Testis (tissue), 5 donors: ENCODE measurements at places on chromosomes 7 and 10. TPM values are rescaled to one million over a fixed set of nuclear protein-coding genes. Genes with fewer than 3 reads are reported as not detected.

- no peak for DNase-seq
Observed at GRCh38 chr7:107712025-107712424, 31.9 kb upstream of the CBLL1 start.

GRCh38 chr7:139329119-139329518 is 12.0 kb upstream of the FMC1 start:
- DNase-seq: no peak

GRCh38 chr10:27564398-27564797 is 60.3 kb downstream of the RAB18 start:
- DNase-seq: no peak

- no peak for DNase-seq
Observed at GRCh38 chr7:94440451-94441039, 45.9 kb downstream of the COL1A2 start.

DNA sequence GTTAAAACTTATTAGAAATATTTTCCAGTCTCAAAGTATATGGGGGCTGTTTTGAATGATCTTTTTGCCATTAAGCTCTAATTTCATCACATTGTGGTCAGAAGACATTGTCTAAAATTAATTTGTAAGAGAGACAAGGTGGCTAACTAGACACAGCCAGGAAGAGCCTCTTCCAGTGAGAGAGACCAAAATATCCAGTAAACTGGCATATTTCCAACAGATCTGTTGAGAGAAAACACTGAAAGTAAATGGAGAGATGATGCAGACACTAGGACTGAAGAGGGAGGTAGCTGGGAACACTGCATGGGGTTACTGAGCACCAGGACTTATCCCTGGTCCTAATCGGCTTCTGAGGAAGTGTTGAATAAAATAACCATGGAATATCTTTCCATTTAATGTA is 101.5 kb upstream of the TAS2R16 start:
- no peak for DNase-seq

GRCh38 chr7:92848851-92849250 is 12.5 kb upstream of the CDK6 start:
- DNase-seq: no peak

DNA sequence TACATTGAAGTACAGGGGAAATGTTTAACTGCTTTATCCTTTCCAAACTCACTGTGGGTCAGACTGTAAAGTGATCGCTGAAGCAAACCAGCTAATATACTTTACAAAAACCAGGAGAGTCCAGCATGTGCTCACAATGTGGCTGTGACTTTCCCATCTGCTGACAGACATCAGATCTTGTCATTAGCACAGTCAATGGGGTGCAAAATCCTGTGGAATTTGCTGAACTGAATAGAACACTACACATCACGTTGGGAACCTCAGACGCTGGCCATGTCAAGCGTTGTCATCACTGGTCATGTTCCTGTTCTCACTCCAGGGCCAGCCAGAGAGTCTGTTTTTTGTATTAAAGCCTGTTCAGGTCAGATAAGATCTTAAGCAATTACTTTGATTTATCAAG is 83.4 kb downstream of the AGMO start:
- no peak for DNase-seq

GRCh38 chr10:34524369-34525091 is 290.6 kb downstream of the PARD3 start:
- DNase-seq: no peak

GRCh38 chr7:115271332-115272235 is 349.7 kb downstream of the MDFIC start:
- DNase-seq: no peak

DNA sequence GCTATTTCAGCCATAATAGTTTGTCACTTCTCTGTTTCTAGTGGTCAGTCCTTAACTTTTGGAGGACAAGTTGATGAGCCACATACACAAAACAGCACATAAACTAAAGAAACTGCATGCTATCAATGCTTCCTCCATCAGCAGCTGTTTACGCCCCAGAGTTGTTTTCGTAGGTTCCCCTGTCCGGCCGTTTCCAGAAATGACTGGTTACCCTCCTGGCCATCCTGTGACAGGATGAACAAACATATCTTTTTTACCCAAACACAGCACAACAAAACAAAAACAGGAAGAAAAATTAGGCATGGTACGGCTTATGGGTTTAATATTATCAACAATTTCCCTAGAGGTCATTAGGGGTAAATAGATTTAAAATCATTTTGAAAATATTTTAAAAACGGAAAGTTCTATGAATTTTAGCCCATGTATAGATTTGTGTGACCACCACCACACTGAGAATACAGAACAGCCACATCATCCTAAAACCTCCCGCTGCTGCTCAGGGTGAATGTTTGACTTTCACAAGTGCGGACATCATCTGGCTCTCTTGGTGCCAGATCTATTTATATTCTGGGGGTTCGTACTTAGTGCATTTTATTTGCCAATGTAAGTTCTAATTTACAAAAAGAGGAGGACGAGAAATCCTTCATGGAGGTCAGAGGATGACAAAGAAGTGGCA is 74.8 kb downstream of the HIPK2 start:
- no peak for DNase-seq

- DNase-seq: no peak
Observed at GRCh38 chr10:104735036-104735756, 94.1 kb downstream of the SORCS3 start.

DNA sequence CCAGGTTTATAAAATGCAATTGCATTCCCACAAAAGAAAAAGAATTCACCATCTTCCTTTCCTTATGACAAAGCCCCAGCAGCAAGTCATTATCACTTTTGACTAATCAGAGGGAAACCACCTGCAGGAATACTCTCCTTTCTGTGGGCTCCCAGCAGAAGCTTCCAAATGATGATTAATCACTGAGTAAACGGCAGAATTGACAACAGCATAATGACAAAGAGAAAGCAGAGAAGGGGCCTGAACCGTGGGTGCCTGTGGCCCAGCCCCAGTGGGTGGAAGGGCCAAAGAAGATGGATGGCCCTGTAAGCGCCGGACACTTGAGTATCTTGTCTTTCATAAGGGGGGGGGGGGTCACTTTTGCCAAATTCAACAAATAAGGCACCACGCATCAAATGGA is 152.4 kb upstream of the NRBF2 start:
- no peak for DNase-seq

GRCh38 chr10:83769281-83769820 is 370.0 kb upstream of the GHITM start:
- no peak for DNase-seq

GRCh38 chr7:134636008-134636449 is 10.6 kb upstream of the BPGM start:
- DNase-seq: no peak

The PUS7 gene
- 8.7 TPM for polyA plus RNA-seq

The FGFBP3 gene
- polyA plus RNA-seq: 0.82 TPM

The ARID5B gene
- 14.3 TPM for polyA plus RNA-seq

The CLDN12 gene
- 40.5 TPM for polyA plus RNA-seq
